ENCODE measurements at places on chromosomes 7 and 10.

DNA sequence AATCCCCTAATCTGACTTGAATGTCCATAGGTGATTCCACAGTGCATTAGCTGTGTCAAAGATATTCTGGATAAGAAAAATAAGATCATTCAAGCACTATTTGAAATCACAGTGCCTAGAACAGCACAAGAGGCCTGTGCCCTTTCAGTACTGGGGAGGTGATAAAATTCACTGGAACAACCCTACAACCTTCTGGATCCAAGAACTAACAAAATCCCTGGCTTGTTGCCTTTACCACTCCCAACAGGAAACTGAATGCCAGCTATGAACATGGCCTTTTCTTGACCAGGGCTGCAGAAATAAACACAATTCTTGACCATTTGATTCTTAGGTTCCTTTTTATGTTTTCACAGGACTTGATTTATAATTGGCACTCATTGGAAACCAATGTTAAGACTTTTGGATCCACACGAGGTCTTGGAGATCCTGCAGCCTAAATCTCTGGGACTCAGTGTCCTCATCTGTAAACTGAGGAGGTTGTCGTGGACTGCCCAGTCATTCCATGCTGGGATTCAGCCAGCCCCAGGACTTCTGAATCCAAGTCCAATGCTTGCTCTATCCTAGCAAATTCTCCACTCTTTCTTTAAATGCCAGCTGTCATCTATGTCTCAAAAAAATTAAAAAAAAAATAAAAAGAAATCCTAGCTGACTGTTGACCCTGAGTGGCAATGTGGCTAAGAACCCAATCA lies 624.7 kb downstream of the KCNMA1 start:
- DNase-seq: no peak

GRCh38 chr10:83917537-83918506 lies 221.5 kb upstream of the GHITM start:
- DNase-seq: no peak

DNA sequence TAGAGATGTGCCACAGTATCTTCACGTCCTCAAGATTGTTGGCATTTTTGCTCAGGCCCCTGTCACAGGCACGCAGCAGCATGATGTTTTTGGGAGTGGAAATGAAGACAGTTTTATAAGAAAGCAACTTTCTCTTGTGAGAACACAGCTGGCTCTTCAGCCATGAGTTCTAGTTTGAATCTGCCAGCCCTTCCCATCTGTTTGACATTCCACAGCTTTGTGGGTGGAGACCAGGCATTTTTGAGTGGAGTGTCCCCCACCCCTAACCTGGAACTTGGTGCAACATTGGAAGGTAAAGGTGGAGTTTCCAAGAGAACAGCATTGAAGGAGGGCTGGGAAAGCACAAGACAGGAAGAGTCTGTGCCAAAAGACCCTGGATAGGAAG lies 253.1 kb upstream of the IGFBP3 start:
- no peak for DNase-seq

- no peak for DNase-seq
These were observed 167.0 kb downstream of the GATA3 start for GRCh38 chr10:8221451-8221850.

DNA sequence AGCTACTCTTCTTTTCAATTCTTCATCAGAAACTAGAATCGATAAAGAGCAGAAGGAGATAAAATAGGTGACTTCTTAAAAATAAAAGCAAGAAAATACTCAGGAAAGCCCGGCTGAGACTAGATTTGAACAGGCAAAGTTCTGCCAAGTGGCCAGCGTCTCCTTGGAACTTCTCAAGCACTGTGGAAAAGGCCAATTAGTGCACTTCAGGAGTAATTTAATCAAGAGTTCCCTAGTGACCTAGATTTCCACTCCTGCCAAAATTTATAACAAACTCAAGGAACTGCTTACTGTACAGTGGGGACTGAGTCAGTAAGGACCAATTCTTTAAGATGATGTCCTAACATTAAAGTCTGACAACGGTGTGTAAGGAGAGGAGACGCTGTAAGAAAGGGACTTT lies 57.3 kb downstream of the CHCHD3 start:
- no peak for DNase-seq

GRCh38 chr10:126006264-126006663 lies 109.9 kb downstream of the FANK1 start:
- DNase-seq: no peak

All from stimulated activated CD4-positive, alpha-beta T cell treated with anti-CD3 and anti-CD28 coated beads, Interleukin-12 subunit alpha, Interleukin-12 subunit beta, amount 100 ng/mL, for 48 hours (primary cell).